ENCODE measurements at places on chromosomes 4 and X.
A peak's percentile ranks its signal among the peaks of the same experiment; 100 is the strongest.

- no peak for DNase-seq
Measured at GRCh38 chrX:25277574-25277973, 261.8 kb upstream of the ARX start.

- DNase-seq, result no peak
Measured at GRCh38 chr4:97759785-97760184, 383.5 kb downstream of the STPG2 start.

DNA sequence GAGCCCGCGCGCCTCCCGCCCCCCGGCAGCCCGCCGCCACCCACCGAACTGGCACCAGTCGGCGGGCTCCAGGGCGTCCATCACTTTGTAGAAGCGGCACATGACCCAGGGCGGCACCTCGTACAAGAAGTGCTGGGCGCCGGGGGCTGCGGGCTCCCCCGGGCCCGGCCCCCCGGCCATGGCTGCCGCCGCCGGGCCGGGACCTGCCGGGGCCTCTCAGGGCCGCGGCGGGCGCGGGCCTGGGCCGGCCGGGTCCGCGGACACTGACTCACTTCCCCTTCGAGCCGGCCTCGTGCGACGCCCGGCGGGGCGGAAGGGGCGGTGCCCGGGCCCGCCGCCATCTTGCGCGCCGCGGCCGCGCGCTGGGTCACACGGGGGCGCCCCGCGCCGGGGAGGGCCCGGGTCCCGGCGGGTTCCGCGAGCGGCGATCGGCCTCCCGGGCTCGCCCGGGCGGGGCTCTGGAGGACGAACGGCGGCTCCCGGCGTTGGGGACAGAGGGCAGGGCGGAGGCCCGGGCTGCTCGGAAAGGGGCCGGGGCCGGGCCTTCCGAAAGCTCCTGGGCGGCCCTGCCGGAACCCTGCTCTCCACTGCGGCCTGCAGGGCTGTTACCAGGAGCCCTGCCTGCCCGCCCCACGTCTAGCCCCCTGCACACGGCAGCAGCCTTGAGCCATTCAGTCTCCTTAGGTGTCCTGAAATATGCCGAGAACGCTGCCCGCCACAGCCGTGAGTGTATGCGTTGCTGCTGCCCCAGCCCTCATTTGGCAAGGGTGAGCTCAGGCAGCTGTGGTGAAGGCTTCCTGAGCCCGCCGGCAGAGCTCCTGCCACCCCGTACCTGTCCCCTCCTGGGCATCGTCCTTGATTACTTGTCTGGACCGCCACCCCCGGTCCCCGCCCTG lies at the start of gene IRAK1:
TSS of gene IRAK1 (minus strand) at position 270 of the 896 bp plus-strand sequence. CDS start at position 180, 90 bp downstream.
- DNase-seq, result no peak

DNA sequence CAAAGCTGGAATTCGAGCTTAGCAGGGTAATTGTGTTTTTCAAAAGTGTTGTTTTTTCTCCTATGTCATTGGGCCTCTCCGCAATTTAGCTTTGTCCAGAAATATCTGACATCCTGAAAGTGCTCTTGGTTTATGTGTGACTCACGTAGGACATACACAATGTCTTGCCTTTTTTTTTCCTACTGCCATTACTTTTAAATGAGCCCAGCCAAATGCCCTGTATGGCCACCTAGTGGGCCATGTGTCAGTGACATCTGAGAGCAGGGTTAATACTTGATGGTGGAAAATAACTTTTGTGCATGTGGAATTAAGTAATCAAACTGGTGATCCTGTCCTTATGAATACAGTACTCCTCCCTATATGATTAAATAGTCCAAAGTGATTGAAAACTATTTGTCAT lies 1411.1 kb upstream of the TENM3 start:
- DNase-seq, result no peak

- no peak for DNase-seq
Measured at GRCh38 chrX:119187298-119187697, 48.8 kb upstream of the PGRMC1 start.

- no peak for DNase-seq
Measured at GRCh38 chr4:123921339-123921738, 524.7 kb downstream of the SPRY1 start.

DNA sequence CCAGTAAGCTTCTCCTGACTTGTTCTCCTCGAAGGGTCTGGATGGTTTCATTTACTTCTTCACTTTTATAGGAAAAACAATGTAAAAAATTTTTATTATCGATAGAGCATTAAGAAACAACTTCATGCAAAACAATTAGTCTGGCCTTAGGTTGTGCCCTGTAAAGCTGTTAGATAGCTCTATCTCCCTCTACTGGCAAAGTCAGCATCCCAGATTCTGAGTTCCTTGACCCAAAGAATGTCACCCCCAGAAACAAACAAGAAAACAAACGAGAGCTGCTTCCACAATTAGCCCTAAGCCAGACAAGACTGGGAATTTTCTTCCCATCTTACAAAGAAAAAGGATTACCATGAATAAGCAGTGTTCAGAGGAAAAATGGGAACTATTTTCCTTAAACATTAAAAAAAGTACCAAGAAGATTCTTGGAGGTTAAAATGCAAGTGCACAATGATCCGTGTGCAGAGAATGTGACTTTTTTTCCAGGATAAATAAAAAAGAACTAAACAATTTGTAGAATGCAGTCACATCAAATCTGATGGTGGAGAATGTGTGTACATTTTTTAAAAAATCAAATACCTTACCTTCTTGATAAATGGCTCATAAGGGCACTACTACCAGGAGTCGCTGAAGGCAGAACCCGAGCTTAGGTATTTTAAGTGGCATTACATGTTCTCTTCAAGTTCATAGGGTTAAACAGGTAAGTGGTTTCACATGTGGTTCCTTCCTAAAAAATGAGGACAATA lies 293.2 kb downstream of the FBXO8 start:
- DNase-seq, result peak; percentile 3

GRCh38 chrX:39830414-39830813 lies 267.3 kb downstream of the BCOR start:
- no peak for DNase-seq

- no peak for DNase-seq
Measured at GRCh38 chr4:54093324-54094240, 6.4 kb upstream of the GSX2 start.

- no peak for DNase-seq
Measured at GRCh38 chr4:8782135-8782534, 89.5 kb downstream of the HMX1 start.

DNA sequence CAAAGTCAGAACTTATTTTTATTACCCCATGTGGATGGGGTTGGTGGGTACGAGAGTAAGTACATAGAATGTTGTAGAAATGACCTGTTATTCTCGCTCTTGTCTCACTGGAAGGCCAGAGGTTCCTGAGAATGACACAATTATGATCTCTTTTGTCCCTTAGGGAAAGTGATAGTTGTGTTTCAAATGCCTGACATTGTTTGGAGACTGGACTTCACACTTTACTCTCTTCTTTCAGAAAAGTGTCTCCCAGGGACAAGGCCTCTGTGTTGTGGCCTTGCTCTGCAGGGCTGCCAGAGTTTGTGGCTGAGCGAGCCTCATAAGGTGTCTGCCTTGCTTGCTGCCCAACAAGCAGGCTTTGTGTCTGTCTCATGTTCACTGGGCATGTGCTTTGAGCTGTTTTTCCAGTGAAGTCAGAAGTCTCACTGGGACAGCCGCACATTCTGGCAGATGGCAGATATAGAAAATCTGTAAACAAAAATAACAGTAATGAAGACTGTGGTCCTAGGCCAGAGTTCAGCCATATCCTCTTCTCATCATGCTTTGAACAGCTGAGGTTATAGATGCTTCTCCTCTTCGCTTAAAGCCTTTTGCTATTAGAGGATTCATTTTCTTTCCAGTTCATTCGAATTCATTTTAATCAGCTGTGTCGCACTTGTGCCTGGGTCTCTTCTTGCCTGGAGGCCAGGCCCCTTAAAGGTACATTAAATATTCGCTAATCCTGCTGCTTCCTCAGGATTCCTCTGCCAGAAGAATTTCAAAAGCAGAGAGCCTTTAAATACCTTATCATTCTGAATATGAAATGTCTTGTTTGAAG lies 14.4 kb downstream of the PPEF1 start:
- no peak for DNase-seq

- peak; percentile 2 for DNase-seq
Measured at GRCh38 chr4:33746979-33747378, 2497.3 kb downstream of the ARAP2 start.

DNA sequence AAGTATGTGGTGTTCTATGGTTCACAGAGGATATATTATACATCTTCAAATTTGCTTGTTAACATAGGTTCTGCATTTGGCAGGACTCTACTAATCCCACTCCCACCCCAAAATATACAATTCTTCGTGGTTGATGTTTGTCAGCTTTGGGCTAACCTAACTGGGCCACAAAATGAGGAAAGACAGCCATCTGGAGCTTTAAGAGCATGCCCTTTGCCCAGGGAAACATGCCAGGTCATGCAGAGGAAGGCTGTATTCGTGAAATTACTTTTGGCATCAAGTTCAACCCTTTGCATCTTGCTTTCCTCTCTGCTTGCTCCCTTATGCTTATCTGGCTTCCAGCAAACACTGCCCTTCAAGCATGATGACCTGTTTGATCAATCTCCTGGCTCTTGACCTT lies 46.8 kb upstream of the F9 start:
- DNase-seq, result no peak

DNA sequence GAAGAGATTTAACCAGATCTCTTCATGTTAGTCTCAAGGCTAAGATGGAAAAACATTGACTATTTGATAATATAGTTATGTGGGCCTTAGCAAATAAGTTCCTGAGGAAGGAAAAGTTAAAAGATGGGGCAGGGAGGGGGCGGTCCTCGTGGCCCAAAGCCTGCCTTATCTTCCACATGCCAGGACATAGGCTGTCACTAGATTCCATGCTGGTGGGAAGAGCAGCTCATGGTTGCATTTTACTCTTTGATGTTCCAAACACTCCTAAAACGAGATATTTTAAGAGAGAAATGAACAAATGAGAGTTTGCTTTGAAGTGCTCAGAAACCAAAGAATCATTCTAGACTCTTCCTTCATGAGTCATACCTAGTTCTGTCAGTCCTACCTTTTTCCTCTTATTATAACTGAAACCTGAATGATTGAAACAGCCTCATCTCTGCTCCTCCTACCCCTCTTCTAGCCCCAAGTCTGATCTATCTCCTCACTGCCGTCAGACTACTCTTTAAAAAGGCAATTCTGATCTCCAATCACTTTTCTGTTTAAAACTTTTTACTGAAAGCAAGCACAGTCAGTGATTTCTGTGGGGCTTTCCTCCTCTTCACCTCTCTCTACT lies 25.1 kb downstream of the RAB9B start:
- no peak for DNase-seq

DNA sequence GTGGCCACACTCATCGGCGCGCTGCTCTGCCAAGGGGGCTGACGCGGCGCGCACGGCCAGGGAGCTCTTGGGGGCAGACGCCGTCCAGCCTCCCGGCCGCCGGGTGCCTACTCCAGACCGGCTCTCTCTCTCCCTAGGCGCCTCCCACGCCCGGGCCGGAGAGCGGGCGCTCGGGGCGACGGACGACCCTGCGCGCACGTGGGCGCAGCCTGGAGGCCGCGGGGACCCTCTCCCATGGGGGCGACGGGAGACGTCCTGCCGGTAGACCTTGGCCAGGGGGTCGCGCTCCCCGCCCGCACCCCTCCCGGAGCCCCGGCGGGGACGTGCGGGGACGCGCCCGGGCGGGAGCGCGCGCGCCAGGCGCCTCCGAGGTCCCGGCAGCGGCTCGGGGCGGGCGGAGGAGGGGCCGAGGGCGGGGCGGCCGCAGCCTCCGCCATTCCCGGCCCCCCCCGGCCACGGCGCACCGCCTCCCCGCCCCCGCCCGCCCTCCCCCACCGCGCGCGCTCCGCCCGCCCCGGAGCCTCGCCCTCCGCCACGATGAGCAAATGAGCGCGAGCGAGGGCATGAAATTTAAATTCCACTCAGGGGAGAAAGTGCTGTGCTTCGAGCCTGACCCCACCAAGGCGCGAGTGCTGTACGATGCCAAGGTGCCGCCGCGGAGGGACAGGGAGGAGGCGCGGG lies at the start of gene MSL3:
TSS of gene MSL3 (plus strand) at position 519 of the 681 bp plus-strand sequence. CDS start at position 546, 27 bp downstream.
- peak; percentile 47 for DNase-seq

DNA sequence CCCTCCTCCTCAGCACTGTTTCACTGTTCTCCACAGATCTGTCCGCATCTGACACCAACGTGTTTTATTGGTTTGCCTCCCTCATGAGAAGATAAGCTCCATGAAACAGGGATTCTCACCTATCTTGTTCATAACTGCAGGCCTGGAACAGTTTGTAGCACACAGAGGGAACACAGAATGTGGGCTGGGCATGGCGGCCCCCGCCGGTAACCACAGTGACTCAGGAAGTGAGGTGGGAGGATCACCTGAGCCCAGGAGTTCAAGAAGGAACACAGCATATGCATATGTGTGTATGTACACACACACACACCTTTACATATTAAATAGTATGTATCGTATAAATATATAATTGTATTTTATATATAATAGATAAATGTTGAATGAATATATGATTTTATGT lies 168.6 kb downstream of the AFAP1 start:
- DNase-seq, result no peak

DNA sequence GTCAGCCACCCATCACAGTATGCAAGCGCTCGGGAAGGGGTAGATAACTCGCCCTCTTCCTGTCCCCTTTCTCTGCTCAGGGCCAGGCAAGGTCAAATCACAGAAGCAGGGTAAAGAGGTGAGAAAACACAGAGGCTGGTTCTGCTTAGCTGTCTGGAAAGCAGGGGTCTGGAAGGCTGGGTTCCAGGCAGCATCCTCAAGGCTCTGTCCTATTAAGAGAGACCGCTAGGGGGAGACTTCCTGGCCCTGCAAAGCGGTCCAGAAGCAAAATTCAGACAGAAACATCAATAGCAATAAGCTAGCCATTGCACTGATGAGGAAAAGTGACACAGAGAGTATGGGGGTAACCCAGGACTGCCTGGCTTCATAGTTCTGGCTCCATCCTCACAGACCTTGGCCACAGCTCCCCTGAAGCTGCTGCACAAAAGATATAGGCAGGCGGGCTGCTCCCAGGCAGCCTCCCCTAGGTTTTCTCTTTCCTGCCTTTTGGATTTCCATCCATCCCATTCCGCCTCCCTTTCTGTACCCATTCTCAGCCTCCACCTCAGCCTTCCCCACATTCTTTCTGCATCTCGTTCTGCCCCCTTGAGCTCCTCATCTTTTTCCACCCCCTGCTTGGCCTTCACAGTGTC lies 308.5 kb downstream of the EVC2 start:
- DNase-seq, result no peak

DNA sequence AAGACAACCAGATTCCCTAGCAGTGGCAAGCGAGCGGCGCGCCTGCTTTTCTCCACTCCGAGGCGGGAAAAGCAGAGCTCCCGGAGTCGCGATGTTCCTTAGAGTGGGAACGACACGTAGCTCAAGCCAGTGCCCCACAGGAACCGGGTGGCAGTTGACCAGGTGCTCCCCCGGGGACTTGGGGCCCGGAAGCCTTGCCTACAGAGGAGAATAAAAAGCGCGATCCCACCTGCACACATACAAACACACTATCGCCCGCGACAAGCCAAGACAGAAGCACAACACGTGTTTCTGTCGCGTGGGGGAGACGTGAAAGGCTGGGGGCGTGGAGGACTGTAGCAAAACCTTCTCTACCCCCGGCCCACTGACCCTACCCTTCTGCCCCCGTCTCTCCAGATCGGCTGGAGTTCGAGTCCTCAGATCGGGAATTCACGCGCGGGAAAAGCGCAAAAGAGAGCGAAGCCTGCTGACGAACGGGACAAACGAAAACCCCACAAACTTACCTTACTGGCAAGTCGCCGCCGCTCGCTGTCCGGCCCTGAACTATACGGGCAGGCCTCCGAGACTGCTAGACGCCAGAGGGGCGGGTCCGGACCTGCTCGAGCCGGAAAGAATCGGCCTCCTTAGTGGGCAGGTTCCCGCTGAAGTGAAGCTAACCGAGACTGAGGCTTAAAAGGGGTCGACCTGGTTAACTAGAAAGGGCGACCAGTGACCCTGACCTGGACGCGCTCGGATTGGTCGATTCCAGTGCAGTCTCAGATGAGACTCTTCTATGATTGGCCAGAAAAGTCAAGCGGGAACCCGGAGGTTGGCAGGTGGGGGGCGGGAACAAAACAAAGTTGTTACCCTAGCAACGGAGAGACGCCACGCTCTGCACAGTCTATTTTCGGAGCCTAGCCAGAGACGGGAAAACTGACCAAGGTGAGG lies at the start of the genes DNAAF6 and NUP62CL:
TSS of gene DNAAF6 (plus strand) at position 842 of the 927 bp plus-strand sequence. CDS start 6,265 bp downstream, outside the sequence.
TSS of gene NUP62CL (minus strand) at position 664 of the 927 bp plus-strand sequence. CDS start 31,287 bp downstream, outside the sequence.
- DNase-seq, result peak; percentile 10

Data from astrocyte (in vitro differentiated cells and primary cell).